ENCODE measurements at places on chromosomes 5 and 9.

GRCh38 chr5:169548315-169548714, 35.3 kb upstream of the SPDL1 start:
- peak; percentile 60 for DNase-seq

DNA sequence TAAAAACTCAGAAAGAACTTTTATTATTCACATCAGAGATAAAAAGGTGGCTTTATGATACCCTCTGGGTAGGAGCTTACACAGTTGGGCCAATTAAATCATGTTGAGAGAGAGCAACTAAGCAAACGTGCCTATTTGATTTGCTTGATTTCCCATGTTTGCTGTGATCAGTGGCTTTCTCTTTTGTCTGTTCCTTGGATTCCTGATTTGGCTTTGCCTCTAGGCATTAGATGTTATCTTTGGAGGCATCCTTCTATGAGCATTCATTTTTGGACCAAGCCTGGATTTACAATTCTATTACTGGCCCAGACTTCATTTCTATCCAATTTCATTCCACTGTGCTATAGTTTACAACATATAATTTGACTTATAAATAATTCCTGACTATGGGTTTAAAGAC, 35.9 kb downstream of the VCAN start:
- no peak for DNase-seq

- DNase-seq: no peak
These were observed 12.1 kb upstream of the ATP6V0E1 start for GRCh38 chr5:172971482-172971881.

DNA sequence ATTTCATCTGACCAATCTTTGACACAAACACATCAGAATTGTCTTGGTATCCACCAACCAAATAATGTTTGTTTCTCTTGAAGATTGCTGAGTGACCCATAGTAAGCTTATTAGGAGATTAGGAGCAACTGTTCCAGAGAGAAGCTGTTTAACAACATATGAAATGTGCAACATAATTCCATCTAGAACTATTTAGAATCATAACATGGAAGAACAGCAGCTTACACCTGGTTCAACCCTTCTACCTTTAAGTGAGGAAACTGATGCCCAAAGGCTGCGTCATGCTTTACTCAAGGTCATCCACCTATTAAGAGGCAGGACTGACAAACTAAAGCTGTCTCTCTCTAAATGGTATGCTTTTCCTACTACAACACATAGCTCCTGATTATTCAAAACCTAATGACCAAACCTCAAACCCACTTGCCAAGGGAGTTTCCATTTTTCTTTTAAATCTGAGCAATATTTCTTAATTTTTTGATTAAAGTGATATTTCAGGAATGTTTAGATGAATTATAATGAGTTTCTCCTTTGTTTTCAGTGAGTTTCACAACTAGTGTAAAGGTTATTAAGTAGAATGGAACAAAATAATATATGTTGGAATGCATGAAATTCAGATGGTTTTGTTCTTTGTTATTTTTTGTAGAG, 545.9 kb downstream of the RAB3C start:
- DNase-seq: no peak

DNA sequence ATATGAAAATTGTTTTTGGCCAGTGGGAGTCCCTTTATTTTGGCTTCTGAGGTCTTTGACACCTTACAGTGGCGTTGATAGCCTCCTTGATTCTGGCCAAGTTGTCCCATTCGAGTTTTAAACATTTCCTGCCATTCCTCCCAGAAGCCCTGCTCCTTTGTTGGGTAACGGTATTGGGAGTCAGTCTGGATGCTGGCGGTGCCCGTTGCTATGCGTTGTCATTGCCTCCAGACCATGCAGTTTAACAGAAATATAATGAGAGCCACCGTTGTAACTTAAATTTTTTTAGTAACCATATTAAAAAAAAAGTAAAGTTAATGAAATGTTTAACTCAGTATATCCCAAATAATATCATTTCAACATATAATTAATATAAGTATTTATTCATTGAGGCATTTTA, 35.0 kb downstream of the GALNT12 start:
- DNase-seq: no peak

DNA sequence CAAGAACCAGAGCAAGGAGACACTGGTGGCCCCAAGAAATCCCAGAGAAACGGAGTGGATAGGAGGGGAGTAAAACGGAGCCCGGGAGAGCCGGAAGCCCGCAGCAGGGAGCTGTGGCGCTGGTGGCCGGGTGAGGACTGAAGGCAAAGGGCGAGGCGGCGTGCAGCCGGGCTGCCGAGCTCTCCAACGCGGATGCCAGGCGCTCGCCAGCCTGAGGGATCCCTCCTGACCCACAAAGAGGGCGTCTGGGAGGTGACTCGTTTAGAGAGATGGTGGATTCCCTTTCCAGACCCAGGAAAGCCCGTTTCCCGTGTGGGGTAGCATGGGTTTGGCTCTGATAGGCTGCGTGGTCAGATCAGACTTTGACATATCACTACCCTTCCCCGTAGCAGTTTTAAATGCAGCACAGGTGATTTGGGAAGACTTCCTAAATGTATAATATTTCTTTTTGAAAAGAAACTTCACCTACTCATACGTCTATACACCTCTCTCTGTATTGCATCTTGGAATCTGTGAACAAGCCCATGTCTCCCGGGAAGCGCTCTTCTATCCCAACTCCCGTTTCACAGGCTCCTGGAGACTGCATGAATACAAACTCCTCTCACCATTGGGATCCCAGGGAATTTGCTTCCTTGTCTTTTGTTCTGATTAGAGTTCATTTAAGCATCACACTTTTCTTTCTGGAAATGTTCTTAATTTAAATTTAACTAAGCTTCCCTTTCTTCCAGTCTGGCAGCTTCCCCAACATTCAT, 158.1 kb downstream of the C9orf152 start:
- peak; percentile 50 for DNase-seq

DNA sequence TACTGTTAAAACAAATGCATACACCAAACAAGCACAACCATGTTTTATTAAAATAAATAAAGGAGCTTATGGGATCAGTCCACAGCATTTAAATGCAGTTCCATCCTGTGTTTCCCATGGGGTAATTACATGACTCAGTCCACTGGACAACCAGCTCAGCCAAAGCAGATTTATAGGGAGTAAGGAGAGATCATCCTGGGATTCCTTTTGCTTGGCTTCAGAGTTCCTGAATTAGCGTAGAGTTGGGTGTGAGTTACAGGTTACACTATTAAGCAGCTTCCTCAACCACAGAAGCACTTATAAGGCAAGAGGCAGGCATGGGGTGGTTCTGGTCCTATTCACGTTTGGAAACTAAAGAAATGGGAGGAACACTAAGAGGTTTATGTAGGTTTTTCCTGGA, 381.1 kb upstream of the ACTBL2 start:
- DNase-seq: peak; percentile 70

DNA sequence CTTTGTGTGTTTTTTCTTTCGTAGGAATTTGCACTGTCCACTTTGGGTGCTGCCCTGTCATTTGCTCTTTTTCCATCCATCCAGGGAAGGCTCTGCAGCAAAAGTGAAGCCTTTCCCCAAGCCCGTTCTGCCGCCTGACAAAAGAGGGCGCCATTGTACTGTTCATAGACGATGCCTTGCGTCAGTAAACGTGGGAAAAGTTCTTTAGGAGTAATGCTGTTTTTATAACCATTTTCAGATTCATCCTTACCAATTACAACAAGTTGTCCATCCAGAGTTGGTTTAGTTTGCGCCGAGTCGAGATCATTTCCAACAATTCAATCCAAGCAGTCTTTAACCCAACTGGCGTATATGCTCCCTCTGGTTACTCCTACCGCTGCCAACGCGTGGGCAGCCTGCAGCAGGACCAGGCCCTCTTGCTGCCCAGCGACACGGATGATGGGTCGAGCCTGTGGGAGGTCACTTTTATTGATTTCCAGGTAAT, 34.3 kb upstream of the RPS23 start:
- DNase-seq: peak; percentile 69

- no peak for DNase-seq
These were observed 577.4 kb downstream of the ACTL7B start for GRCh38 chr9:108278341-108278740.

- no peak for DNase-seq
These were observed 164.1 kb downstream of the HSD17B3 start for GRCh38 chr9:96137671-96138429.

DNA sequence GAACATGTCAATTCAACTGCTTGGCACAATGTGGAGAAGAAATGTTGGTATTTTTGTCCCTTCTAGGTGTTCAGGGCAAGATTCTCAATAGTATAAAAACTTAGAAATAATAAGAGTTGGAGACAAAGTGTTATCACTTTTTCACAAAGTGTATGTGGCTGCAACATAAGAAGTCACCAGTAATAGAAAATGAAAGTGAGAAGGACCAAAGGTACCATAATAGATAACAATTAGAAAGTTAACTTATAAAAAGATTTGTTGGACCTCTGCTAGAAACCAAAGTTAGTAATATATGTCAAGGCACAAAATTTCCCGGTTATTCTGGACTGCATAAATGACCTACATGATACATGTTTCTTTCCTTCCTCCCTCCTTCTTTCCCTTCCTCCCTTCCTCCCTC, 1535.3 kb downstream of the EFNA5 start:
- DNase-seq: no peak

DNA sequence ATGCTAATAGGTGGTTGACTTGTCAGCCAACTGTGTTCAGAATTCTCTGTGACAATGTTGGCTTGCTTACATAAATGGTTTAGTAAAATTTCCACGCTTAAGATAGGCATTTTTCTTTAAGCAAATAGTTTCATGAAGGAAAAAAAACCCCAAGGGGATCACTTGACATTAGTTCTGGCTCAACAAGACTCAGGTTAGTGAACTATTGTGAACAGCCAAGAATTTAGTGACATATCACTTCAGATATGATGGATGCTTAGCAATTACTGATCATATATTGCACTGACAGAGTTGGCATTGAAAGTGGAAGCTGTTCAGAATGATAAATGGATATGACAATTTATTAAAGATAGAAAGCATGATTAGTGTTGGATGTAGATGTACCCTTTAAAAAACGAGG, 218.5 kb downstream of the TMEM232 start:
- DNase-seq: no peak

DNA sequence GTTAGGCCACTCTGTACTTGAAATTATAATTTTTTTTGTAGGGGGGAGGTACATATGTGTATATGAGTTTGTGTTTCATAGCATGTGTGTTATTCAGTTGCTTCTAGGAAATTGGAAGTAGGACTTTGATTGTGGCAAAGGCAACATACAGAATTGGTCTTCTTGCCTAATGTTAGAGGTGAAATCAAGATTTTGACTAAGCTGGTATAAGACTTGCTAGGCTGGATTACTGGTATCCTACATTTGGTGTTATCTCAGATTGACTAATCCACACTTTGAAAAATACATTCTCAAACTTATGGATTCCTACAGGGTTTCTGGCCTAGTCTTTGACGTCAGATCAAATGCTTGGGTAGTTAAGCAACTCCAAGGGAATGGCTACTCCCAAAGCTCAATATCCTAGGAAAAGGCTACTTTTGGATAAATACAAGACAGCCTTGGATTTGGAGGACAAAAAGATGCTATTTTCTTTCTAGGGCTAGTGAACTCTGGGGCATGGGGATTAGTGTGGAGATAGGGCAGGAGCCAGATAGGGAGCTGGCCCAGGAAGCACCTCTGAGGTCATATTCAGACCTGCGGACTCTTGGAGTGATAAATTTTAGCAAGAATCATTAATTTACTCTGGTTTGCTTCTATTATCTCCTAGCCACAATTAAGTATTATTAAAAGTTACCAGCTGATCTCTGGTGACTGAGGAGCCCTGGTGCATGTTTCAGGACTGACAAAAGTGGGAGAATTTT, 144.0 kb upstream of the RPS23 start:
- no peak for DNase-seq

- no peak for DNase-seq
These were observed 2369.4 kb upstream of the ACO1 start for GRCh38 chr9:30015073-30015472.

DNA sequence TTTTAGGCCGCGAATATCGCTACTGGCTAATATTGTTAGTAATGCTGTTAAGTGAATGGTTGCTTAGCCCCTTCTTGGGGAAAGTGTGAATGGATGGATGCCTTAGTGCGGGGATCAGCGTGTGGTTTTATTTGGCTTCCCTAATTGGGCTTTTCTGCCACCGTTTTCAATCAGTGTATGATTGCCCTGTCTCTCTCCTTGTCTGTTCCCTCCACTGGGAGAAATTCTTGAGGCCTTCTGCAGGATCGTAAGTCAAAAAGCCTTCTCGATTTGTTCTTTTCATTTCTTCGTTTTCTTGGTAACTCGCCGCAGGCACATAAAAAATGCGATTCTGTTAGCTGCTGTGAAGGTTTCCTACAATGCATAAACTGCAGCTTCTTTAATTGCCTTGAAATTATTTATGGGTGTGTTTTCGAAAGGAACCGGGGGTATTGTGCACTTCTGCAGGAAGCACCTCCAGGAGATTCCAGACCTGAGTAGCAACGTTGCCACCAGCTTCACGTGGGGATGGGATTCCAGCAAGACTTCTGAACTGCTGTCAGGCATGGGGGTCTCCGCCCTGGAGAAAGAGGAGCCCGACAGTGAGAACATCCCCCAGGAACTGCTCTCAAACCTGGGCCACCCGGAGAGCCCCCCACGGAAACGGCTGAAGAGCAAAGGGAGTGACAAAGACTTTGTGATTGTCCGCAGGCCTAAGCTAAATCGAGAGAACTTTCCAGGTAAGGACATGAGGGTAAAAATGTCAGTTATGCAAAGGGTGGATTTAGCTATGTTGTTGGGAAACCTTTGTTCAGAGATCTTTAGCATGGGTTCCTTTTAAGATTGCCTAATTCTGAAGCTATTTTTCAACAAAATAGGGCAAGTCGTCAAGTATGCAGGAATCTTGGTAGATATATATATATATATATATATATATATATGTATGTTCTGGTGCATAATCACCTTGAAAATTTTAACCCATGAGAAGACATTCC, 700 bp downstream of the SKP2 start:
- DNase-seq: peak; percentile 17

Measured in RWPE1 (cell line).